Large intestine (tissue), 12 donors: ENCODE measurements at places on chromosomes 6 and 20.
A peak's percentile ranks its signal among the peaks of the same experiment; 100 is the strongest.

GRCh38 chr20:1187605-1188171 lies 2.9 kb upstream of the TMEM74B start:
- H3K4me3 ChIP-seq, result no peak overlapping the region
- DNase-seq, result peak; percentile 72
- H3K27me3 ChIP-seq, result peaks cover 14% of the 10 kb centered on the region
- peaks cover 34% of the 10 kb centered on the region for H3K4me1 ChIP-seq

- H3K36me3 ChIP-seq, result peaks cover 3% of the 10 kb centered on the region
- H3K27me3 ChIP-seq, result no peaks in the 10 kb centered on the region
- no peak for DNase-seq
- H3K27ac ChIP-seq, result no peak overlapping the region
- peaks cover 20% of the 10 kb centered on the region for H3K4me1 ChIP-seq
These were observed 79.2 kb downstream of the NOL4L start for GRCh38 chr20:32505723-32506473.

DNA sequence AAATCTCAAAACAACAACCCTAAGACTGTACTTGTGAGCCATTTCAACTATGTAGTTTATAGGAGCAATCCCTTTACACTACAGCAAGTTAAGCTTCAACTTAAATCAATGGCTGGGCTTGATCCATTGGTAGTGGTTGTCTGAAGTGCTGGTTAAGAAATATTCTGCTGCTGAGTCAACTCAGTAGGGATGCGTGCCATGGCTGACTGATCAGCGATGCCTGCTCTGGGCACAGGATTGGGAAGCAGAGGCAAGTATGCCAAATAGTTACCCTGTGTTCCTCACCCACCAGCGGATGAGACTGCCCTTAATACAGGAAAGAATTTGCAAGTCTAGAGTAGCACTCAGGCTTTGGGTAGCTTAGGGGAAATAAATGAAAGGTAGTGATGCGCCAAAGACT lies 41.5 kb downstream of the GCM1 start:
- DNase-seq, result no peak
- H3K36me3 ChIP-seq, result peaks cover 3% of the 10 kb centered on the region
- no peak overlapping the region for H3K27ac ChIP-seq
- H3K4me1 ChIP-seq, result peaks cover 6% of the 10 kb centered on the region

- H3K27me3 ChIP-seq, result no peaks in the 10 kb centered on the region
- H3K36me3 ChIP-seq, result no peaks in the 10 kb centered on the region
- no peak overlapping the region for H3K27ac ChIP-seq
These were observed 77.9 kb upstream of the PAK5 start for GRCh38 chr20:9916761-9917160.

DNA sequence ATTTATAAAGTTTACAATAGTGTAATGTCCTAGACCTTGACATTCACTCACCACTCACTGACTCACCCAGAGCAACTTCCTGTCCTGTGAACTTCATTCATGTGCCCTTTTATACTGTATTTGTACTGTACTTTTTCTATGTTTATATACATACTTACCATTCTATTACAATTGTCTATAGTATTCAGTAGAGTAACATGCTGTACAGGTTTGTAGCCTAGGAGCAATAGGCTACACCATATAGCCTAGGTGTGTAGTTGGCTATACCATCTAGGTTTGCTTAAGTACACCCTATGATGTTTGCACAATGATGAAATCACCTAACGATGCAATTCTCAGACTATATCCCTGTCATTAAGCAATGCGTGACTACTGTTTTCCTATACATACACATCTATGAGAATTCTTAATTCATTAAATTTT lies 17.5 kb downstream of the EDEM2 start:
- no peak for DNase-seq
- H3K36me3 ChIP-seq, result peaks cover 51% of the 10 kb centered on the region
- H3K4me1 ChIP-seq, result no peaks in the 10 kb centered on the region
- H3K27ac ChIP-seq, result no peak overlapping the region
- no peak overlapping the region for H3K4me3 ChIP-seq
- no peaks in the 10 kb centered on the region for H3K27me3 ChIP-seq

DNA sequence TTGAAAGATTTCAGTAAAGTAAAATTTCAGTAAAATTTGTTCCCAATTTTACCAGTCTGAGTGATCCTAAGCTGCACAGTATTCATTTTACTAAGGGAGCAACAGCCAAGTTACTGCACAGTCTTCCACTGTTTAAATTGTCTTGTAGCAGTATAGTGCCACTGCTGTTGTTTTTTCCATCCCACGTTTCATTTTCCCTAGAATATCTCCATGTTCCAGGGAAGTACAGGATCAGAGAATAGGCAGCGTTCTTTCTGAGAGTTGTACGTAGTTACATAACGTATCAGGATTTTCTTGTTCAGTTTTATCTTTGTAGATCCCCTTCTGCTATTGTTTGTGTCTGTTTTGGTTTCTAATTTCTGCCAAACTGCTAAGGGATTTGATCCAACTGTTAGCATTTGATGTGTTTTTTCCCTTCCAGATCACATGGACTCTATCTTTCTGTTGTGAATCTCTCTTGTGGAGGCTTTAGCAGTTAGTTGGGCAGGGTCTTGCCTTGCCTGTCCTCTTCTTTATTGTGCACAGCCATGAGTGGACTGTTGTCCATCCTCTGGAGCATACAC lies 38.4 kb downstream of the BCKDHB start:
- no peak overlapping the region for H3K4me3 ChIP-seq
- no peaks in the 10 kb centered on the region for H3K27me3 ChIP-seq
- H3K27ac ChIP-seq, result no peak overlapping the region
- peaks cover 8% of the 10 kb centered on the region for H3K36me3 ChIP-seq
- no peaks in the 10 kb centered on the region for H3K4me1 ChIP-seq

DNA sequence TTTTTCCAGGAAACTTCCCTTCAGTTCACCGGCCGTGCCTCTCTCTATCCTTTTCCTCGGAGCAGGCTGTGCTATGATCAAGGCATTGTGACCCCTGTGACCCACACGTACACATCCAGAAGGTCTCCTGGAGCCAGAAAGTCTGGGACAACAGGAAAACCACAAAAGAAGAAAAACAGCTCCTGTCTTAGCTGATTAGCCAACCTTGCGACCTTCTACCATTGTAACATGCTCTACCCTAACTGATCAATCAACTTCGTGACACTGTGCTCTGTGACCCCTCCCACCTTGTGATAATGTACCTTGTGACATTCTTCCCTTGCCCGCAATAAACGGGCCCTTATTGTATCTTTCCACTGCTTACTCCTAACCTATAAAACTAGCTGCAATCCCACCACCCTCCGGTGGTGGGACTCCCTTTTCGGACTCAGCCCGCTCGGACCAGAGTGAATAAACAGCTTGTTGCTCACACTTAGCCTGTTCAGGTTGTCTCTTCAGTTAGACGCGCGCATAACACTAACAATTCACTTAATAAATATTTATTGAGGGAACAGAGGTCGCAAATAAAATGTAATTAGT lies 24.2 kb downstream of the ZNF311 start:
- DNase-seq, result peak; percentile 84
- peaks cover 12% of the 10 kb centered on the region for H3K27me3 ChIP-seq
- H3K36me3 ChIP-seq, result no peaks in the 10 kb centered on the region
- peak overlapping the region; percentile 46 for H3K27ac ChIP-seq
- H3K4me1 ChIP-seq, result peaks cover 7% of the 10 kb centered on the region

DNA sequence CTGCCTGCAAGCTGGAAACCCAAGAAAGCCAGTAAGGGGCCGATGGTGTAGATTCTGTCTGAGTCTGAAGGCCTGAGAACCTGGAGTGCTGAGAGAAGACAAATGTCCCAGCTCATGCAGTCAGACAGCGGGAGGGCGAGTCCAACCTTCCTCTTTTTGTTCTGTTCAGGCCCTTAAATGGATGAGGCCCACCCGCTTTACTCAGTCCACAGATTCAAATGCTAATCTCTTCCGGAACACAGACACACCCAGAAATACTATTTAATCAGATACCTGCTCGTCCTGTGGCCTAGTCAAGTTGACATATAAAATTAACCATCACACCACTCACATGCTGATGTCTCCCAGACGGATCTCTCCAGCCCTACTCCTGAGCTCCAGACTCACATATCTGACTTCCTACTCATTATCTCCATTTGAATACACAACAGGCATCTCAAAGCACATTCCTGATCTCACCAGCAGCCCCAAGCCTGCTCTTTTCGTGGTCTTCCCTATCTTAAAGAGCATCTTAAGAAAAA lies 26.7 kb upstream of the SRC start:
- H3K27me3 ChIP-seq, result no peaks in the 10 kb centered on the region
- H3K4me3 ChIP-seq, result no peak overlapping the region
- H3K27ac ChIP-seq, result no peak overlapping the region

DNA sequence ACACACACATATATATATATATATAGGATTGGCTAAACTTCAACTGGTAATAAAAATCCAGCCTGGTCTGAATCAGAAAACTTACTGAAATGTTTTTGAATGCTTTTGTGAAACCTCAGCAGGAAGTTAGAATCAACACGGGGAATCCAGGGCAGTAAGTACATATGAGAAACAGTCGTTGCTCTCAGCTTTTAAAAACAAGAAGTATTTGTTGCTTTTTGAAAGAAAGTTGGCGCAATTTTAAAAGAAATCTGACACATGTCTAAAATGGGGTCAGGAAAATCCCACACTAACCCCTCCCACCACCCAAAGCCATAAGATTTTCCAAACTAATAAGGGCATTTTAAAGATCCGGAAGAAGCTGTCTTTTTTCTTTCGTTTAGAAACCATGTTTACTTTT lies 11.5 kb upstream of the CCDC170 start:
- no peak overlapping the region for H3K4me3 ChIP-seq
- H3K27me3 ChIP-seq, result no peaks in the 10 kb centered on the region
- H3K27ac ChIP-seq, result no peak overlapping the region
- no peaks in the 10 kb centered on the region for H3K4me1 ChIP-seq

- H3K36me3 ChIP-seq, result peaks cover 4% of the 10 kb centered on the region
- H3K4me3 ChIP-seq, result no peak overlapping the region
- H3K27me3 ChIP-seq, result no peaks in the 10 kb centered on the region
- H3K27ac ChIP-seq, result no peak overlapping the region
- no peaks in the 10 kb centered on the region for H3K4me1 ChIP-seq
These were observed 65.9 kb downstream of the PHF20 start for GRCh38 chr20:35837577-35838195.

DNA sequence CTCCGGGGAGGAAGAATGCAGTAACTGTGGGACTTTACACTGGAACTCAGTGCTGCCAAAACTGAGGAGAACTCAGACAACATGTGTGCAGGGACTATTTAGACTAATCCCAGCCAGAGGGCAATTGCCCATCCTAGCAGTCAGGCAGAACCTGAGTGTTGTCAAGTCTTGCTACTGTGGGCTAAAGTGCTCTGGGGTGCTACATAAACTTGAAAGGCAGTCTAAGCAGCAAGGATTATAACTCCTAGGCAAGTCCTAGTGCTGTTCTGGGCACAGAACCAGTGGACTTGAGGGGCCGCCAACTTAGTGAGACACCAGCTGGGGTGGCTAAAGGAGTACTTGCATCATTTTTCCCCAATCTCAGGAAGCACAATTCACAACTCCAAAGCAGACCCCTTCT lies 363.8 kb upstream of the PTCHD4 start:
- no peaks in the 10 kb centered on the region for H3K27me3 ChIP-seq
- H3K36me3 ChIP-seq, result no peaks in the 10 kb centered on the region
- H3K4me1 ChIP-seq, result no peaks in the 10 kb centered on the region
- no peak overlapping the region for H3K4me3 ChIP-seq

DNA sequence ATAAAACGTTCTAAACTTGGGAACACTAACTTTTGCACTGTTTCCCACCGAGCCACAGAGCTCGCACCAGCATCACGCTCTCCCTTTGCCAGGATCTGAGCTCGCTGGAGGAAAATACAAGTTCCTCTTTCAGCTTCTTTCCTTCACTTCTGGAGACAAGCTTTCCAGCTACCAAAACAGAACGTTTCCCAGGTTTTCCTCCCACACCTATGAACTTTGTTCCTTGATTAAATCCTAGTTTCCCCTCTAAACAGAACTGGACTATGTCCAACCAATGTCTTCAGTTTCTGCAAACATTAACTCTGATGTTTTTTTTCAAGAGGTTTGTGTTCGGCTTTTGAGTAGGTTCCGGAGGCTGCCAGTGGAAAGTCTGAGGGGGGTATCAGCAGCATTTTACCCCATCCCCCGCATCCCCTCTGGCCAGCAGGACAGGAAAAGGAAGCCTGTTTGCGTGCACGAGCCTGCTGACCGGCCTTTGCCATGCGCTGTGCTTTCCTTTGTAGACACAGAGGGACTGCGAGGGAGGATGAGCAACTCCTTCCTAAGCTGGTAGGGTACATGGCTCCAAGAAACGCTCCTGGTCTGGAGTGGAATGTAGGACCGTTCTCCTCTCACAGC lies 135.5 kb downstream of the LY86 start:
- H3K27me3 ChIP-seq, result no peaks in the 10 kb centered on the region
- no peaks in the 10 kb centered on the region for H3K36me3 ChIP-seq
- peak overlapping the region; percentile 29 for H3K4me3 ChIP-seq
- peaks cover 45% of the 10 kb centered on the region for H3K4me1 ChIP-seq
- DNase-seq, result peak; percentile 89

DNA sequence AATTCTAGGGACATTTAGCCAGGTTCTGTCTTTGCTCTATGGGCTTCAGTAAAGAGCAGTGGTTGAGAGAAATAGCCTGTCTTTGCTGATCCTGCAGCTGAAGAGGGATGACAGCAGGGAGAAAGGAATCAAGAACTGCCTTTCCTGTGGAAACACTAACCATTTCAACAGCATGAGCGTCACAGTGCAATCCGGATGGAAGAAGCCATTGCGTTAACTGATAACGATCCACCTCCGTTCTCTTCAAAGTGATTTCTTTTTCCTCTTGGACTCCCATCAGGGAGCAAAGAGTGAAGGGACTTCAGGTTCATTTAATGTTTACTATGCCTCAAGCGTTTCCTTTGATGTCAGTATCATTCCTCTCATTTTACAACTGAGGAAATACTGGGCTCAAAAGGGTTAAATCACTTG lies 35.2 kb upstream of the EEF1E1 start:
- H3K36me3 ChIP-seq, result no peaks in the 10 kb centered on the region
- DNase-seq, result no peak
- H3K4me1 ChIP-seq, result no peaks in the 10 kb centered on the region

- H3K36me3 ChIP-seq, result no peaks in the 10 kb centered on the region
- peaks cover 14% of the 10 kb centered on the region for H3K4me1 ChIP-seq
These were observed 12.9 kb upstream of the EZR start for GRCh38 chr6:158832026-158832425.

- H3K27ac ChIP-seq, result no peak overlapping the region
- no peaks in the 10 kb centered on the region for H3K27me3 ChIP-seq
- DNase-seq, result no peak
- no peak overlapping the region for H3K4me3 ChIP-seq
These were observed 31.8 kb downstream of the SESN1 start for GRCh38 chr6:109062767-109063352.

- no peaks in the 10 kb centered on the region for H3K27me3 ChIP-seq
- peaks cover 15% of the 10 kb centered on the region for H3K4me1 ChIP-seq
- no peak overlapping the region for H3K4me3 ChIP-seq
- H3K36me3 ChIP-seq, result no peaks in the 10 kb centered on the region
These were observed 23.3 kb upstream of the TOP1 start for GRCh38 chr20:41005361-41005729.

- H3K4me3 ChIP-seq, result no peak overlapping the region
- DNase-seq, result no peak
- H3K27ac ChIP-seq, result no peak overlapping the region
These were observed 233.5 kb upstream of the SGK1 start for GRCh38 chr6:134551245-134551960.

- no peak overlapping the region for H3K4me3 ChIP-seq
- no peaks in the 10 kb centered on the region for H3K4me1 ChIP-seq
- H3K36me3 ChIP-seq, result no peaks in the 10 kb centered on the region
- no peaks in the 10 kb centered on the region for H3K27me3 ChIP-seq
- no peak for DNase-seq
These were observed 364.1 kb upstream of the BTBD3 start for GRCh38 chr20:11553603-11554002.
